ENCODE measurements at places on chromosomes 7 and 10. TPM values are rescaled to one million over a fixed set of nuclear protein-coding genes. Genes with fewer than 3 reads are reported as not detected.

DNA sequence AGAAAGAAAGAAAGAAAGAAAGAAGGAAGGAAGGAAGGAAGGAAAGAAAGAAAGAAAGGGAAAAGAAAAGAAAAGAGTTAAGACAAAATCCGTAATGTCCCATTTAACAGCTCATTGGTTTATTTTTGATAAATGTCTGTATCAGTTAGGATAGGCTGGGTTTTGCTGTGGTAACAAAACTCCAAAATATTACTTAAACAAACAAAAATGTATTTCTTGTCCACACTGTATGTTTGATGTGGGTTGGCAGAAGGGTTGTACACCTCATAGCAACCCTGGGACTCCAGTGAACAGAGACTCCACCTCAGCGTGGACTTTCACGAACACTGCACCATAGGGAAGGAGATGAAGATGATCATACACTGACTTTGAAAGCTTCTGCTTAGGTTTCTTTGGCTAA is 59.6 kb downstream of the PPP1R3C start:
- DNase-seq, result no peak

DNA sequence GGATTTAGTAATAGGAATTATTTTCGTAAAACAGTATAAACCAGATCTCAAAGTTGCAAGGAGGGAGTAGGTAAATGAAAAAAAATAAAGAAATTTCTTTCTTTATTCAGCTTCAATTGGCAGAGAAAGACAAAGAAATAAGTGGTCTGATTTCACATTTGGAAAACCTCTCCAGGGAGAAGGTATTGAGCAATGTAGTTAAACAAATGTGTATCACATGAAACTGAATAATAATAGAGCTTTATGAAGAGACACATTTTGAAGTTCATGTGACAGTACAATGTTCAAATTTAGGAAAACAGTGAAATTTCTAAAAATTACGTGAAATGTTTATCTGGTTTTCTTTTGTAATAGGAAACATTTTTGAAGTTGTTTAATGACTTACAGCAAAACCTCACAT is 63.0 kb downstream of the TAX1BP1 start:
- no peak for DNase-seq

- peak; percentile 92 for DNase-seq
Measured at GRCh38 chr7:92447345-92448204, at the start of gene GATAD1. TSS of gene GATAD1 (plus strand) at chr7:92447482. CDS start at chr7:92447730, 248 bp downstream.

- no peak for DNase-seq
Measured at GRCh38 chr10:83274088-83274487, 865.2 kb upstream of the GHITM start.

GRCh38 chr10:51530541-51530940 is 168.9 kb downstream of the CSTF2T start:
- DNase-seq, result no peak

- DNase-seq, result no peak
Measured at GRCh38 chr7:105926131-105926530, 36.9 kb upstream of the CDHR3 start.

DNA sequence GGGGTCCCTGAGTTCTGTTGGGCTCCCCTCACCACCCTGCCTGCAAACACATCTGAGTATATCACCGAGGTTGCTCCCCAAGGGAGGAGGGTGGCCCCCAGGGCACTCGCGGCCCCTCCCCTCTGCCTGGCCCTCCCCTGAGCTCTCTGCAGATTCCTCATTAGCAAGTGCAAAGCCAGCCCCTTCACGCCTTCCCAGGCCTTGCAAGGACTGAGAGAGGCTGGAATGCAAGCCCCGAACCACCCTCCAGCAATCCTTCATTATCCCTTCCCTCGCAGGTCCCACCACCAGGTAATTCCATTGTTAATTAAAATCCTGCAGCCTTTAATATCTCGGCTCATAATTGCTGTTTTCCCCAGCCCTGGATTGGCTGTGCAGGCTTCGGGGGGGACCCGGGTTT is 35.3 kb upstream of the MYL10 start:
- no peak for DNase-seq

DNA sequence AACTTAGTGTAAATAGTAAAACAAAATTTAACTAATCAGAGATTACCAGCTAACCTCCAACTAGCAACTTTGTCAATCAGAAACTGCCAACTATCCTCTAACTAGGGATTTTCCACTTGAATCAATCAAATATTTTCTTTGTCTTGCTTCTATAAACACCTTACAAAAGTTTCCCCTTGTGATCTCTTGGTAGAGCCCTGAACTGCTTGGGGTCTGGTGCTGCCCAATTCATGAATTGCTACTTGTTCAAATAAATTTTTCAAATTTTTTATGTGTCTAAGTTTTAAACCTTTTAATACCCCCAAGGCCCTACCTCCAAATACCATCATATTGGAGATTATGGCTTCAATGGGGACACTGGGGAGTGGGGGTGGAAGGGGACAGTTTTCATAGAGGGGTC is 24.0 kb upstream of the AKR1B1 start:
- no peak for DNase-seq

DNA sequence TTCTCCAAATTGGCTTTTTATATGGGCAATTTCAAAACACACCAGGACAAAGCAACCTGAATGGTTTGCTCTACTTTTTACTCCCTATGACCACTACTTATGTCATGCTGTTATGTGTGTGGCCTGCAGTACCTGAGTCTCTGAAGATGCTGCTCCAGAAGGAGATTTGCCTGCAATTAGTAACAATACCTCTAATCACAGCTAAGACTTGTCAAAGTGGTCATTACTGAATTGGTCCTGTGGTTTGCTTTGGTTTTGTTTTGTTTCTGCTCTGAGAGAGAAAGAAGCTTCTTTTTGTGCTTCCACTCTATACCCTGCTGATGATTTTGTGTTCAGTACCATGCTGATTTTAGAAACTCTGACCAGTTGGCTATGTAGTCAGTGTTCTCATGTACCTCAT is 25.5 kb downstream of the HGF start:
- no peak for DNase-seq

- no peak for DNase-seq
Measured at GRCh38 chr10:15585303-15585715, 134.4 kb downstream of the ITGA8 start.

- DNase-seq, result no peak
Measured at GRCh38 chr7:151110236-151110940, 24.1 kb downstream of the AGAP3 start.

GRCh38 chr10:20885678-20886077 is 11.4 kb downstream of the NEBL start:
- DNase-seq, result no peak

PRRT4 gene
- total RNA-seq, result 5.1 TPM

HABP2 gene
- not detected for total RNA-seq

CTNNA3 gene
- total RNA-seq, result 0.08 TPM

CYP26A1 gene
- total RNA-seq, result not detected

ADAM12 gene
- 2.2 TPM for total RNA-seq

ZNRF2 gene
- total RNA-seq, result 37.0 TPM
